ENCODE measurements at places on chromosomes 4 and X. TPM values are rescaled to one million over a fixed set of nuclear protein-coding genes. Genes with fewer than 3 reads are reported as not detected.
A peak's percentile ranks its signal among the peaks of the same experiment; 100 is the strongest.

The TRIM2 gene
- total RNA-seq: 65.0 TPM

The MMAA gene
- 6.5 TPM for total RNA-seq

The ARAP2 gene
- 77.8 TPM for total RNA-seq

The SORCS2 gene
- total RNA-seq: 2.7 TPM

DNA sequence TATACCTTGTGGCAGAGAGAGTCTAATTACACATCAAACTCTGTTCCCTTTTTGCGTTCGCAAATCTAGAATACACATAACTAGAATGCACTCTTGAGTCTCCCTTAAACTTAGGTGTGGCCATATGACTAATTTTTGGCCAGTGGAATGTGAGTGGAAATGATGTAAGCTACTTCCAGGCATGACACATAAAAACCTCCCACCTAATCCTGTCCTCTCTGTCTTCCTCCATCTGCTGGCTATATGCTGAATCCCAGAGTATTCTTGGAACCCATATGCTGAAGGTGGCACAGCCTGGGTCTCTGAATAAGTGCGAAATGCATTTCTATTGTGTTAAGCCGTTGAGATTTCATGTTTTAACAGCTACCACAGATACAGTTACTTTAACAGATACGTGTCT is 269.9 kb upstream of the NRK start:
- no peaks in the 10 kb centered on the region for H3K4me1 ChIP-seq
- no peaks in the 10 kb centered on the region for H3K36me3 ChIP-seq
- H3K27me3 ChIP-seq: peaks cover 35% of the 10 kb centered on the region
- H3K27ac ChIP-seq: no peak overlapping the region

- no peak within 1 kb of the TSS for H3K27ac ChIP-seq
- no peak within 1 kb of the TSS for H3K4me3 ChIP-seq
- no peaks in the 10 kb centered on the region for H3K27me3 ChIP-seq
- no peaks in the 10 kb centered on the region for H3K36me3 ChIP-seq
- DNase-seq: peak; percentile 89
Measured at GRCh38 chrX:102515975-102516941, at the start of gene TMSB15A. Gene TMSB15A, minus strand, starts transcription at chrX:102516739.

The PDGFC gene
- total RNA-seq: 18.8 TPM

GRCh38 chr4:156322592-156322991 is 368.9 kb upstream of the CTSO start:
- no peaks in the 10 kb centered on the region for H3K4me1 ChIP-seq
- no peak overlapping the region for H3K27ac ChIP-seq
- no peaks in the 10 kb centered on the region for H3K36me3 ChIP-seq

GRCh38 chr4:168569066-168569930 is 72.4 kb downstream of the PALLD start:
- peak; percentile 43 for DNase-seq
- H3K36me3 ChIP-seq: no peaks in the 10 kb centered on the region
- peak overlapping the region; percentile 66 for H3K27ac ChIP-seq
- H3K27me3 ChIP-seq: no peaks in the 10 kb centered on the region

- no peaks in the 10 kb centered on the region for H3K4me1 ChIP-seq
- H3K27ac ChIP-seq: no peak overlapping the region
- H3K27me3 ChIP-seq: no peaks in the 10 kb centered on the region
- peak; percentile 10 for DNase-seq
- H3K36me3 ChIP-seq: no peaks in the 10 kb centered on the region
Measured at GRCh38 chr4:112823606-112824005, 186.7 kb downstream of the LARP7 start.

GRCh38 chr4:1836650-1837049 is 19.3 kb downstream of the LETM1 start:
- H3K27ac ChIP-seq: no peak overlapping the region
- no peaks in the 10 kb centered on the region for H3K27me3 ChIP-seq
- no peak for DNase-seq
- H3K4me3 ChIP-seq: no peak overlapping the region
- H3K4me1 ChIP-seq: no peaks in the 10 kb centered on the region

GRCh38 chrX:20265726-20266681 is 705 bp downstream of the RPS6KA3 start:
- H3K4me1 ChIP-seq: no peaks in the 10 kb centered on the region
- H3K36me3 ChIP-seq: no peaks in the 10 kb centered on the region
- peak overlapping the region; percentile 91 for H3K27ac ChIP-seq
- H3K27me3 ChIP-seq: peaks cover 17% of the 10 kb centered on the region

- DNase-seq: peak; percentile 29
- H3K27me3 ChIP-seq: no peaks in the 10 kb centered on the region
- H3K27ac ChIP-seq: peak overlapping the region; percentile 66
- no peaks in the 10 kb centered on the region for H3K36me3 ChIP-seq
- no peaks in the 10 kb centered on the region for H3K4me1 ChIP-seq
Measured at GRCh38 chrX:44871114-44871645, 1.8 kb upstream of the KDM6A start.

GRCh38 chrX:117010243-117010642 is 547.5 kb upstream of the CT83 start:
- H3K27me3 ChIP-seq: no peaks in the 10 kb centered on the region
- no peak overlapping the region for H3K27ac ChIP-seq
- no peaks in the 10 kb centered on the region for H3K36me3 ChIP-seq
- no peaks in the 10 kb centered on the region for H3K4me1 ChIP-seq
- no peak overlapping the region for H3K4me3 ChIP-seq
- DNase-seq: no peak

DNA sequence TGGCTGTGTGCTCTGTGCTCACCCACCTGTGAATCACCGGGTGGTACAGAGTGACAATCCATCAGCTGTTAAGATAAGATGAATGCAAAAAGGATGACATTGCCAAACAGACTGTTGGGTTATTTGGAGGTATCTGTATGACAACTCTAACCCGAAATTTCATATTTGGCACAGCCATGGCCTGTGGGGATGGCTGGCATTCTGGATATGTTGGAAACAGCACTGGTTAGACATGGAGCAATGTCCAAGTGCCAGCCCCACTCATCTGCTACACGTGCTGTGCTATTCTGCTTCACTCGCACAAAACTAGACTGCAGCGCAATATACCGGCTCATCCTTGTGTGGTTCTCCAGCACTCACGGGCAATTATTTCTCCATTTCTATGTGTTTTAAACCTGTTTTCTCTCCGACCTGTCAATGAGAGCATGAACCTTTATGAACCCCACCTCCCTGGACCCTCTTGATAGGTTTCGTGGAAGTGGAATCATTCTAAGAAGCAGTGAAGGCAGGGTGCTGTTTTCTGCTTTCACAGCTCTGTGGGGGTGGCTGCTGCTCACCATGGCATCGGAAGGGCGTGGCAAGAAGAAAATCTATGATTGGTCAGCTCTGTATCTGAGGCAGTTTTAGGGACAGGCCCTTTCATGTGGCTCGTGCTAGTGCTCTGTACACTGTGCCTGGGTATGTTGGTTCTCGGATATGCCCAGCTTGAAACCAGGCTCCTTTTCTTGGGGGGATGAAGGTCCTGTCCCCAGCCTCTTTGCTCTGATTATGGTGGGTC is 94.9 kb downstream of the ENPP6 start:
- no peak for DNase-seq
- H3K4me3 ChIP-seq: no peak overlapping the region
- no peaks in the 10 kb centered on the region for H3K36me3 ChIP-seq
- H3K27me3 ChIP-seq: peaks cover 2% of the 10 kb centered on the region
- H3K27ac ChIP-seq: no peak overlapping the region
- no peaks in the 10 kb centered on the region for H3K4me1 ChIP-seq

DNA sequence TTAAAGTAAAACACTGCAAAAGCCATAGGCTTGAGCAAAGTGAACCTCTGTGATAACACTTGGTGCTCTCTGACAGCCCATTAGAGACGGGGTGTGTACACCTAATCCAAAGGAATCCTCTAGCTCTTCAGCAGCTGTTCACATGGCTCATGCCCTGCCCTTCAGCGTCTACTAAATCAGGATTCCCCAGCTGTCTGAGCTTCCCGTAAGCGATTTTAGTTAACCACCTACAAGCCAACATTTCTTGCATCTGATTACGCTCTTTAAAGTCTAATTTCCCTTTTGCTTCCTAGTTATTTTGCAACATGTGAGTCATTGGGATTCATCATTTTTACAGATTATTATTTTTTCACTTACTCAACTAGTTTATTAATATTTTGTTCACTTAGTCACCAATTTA is 6.5 kb downstream of the DMD start:
- peak overlapping the region; percentile 16 for H3K27ac ChIP-seq
- H3K36me3 ChIP-seq: no peaks in the 10 kb centered on the region
- no peaks in the 10 kb centered on the region for H3K27me3 ChIP-seq
- DNase-seq: no peak

DNA sequence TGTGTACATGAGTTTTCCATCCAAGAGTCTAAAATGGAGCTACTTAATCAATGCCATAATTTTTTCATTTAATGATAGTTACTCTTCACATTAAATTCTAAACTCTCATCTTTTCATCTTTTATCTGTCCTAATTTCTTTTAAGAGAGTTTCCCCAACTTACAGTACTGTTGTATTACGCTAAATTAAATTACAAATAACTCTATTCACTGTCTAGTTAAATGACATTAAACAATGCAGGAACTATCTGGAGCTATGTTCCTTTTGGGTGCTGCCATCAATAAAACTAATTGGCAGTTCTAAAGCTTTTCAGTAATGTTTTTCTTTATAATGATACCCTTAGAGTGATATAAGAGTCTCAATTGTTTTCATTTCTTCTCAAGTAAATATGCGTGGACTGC is 227.6 kb downstream of the ANKRD50 start:
- H3K4me1 ChIP-seq: no peaks in the 10 kb centered on the region
- H3K36me3 ChIP-seq: no peaks in the 10 kb centered on the region
- no peak overlapping the region for H3K27ac ChIP-seq
- no peaks in the 10 kb centered on the region for H3K27me3 ChIP-seq
- no peak for DNase-seq

DNA sequence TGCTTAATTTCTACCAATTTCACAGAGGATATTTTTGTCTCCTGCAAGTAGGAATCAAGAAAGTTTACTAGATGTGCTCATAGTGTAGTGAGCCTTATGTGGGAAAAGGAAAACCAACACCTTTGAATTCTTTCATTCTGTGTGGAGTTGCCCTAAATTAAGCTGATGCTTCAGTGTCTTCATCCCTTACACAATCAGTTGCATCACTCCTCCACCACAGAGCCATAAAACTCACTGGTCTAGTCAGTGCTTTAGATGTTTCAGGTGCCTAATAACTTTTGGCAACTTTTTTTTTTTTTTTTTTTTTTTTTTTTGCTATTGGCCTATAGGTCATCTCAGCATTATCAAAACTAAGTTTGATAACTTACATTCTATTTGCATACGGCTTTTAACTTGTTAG is 41.5 kb downstream of the HHIP start:
- H3K4me3 ChIP-seq: no peak overlapping the region
- no peak overlapping the region for H3K27ac ChIP-seq
- no peak for DNase-seq
- no peaks in the 10 kb centered on the region for H3K36me3 ChIP-seq
- no peaks in the 10 kb centered on the region for H3K27me3 ChIP-seq

The ZAR1 gene
- not detected for total RNA-seq

- H3K36me3 ChIP-seq: no peaks in the 10 kb centered on the region
- H3K4me1 ChIP-seq: no peaks in the 10 kb centered on the region
- no peak overlapping the region for H3K4me3 ChIP-seq
- no peaks in the 10 kb centered on the region for H3K27me3 ChIP-seq
- H3K27ac ChIP-seq: peak overlapping the region; percentile 53
Measured at GRCh38 chrX:11380187-11380844, 87.1 kb downstream of the AMELX start.

DNA sequence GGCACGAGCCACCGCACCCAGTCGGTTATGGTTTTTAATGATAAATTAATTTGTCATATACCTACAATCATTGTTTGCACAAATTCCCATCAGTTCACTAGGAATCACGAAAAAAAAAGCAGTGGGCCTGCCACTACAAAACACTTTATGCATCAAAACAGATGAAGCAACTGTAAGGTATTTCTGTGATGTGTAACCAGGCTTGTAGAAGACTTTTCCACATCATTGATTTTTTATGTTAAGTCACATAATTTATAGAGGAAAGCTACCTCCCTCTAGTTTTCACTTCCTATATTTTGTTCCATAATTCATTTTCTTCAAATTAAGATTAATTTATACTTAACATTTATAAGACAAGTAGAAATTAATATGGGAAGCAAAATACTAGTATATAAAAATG is 6.7 kb upstream of the FAM200B start:
- no peak for DNase-seq
- H3K27me3 ChIP-seq: no peaks in the 10 kb centered on the region
- H3K36me3 ChIP-seq: no peaks in the 10 kb centered on the region
- H3K4me1 ChIP-seq: no peaks in the 10 kb centered on the region

GRCh38 chr4:24730256-24731001 is 64.9 kb upstream of the SOD3 start:
- no peak overlapping the region for H3K27ac ChIP-seq
- H3K4me1 ChIP-seq: no peaks in the 10 kb centered on the region
- peaks cover 2% of the 10 kb centered on the region for H3K27me3 ChIP-seq

DNA sequence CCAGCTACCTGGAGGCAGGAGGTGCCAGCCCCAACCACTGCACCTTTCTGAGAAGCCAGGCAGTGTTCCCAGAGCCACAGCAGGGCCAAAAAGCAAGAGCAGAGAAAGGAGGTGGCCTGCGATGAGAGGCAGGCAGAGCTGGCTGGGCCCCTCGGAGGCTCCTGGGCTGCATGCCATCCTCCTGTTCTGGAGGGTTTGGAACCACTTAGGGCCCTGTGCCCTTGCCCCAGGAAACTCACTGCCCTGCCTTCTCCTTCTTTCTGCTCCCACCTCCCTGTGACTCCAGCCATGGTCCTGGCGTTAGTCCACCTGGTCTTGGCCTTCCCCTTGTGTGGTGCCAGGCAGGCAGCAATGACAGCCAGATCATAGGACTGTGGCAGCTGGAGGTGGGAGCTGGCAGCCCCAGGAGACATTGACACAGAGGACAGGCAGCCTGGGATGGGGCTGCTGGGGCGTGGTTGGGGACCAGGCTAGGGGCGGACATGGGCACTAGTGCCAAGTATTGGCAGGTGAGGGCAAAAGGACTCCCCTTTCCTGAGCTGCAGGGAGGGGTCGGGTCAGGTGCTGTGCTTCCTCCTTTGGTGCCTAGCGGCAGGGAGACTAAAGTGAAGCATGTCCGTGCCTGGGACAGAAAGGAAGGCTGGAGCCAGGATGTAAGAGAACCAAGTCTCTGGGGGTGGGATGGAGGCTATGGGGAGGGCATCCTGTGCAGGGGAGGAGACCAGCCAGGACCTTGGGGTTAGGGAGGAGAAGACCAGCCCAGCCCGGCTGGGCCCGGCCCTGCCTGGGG is 1.4 kb downstream of the APLN start:
- H3K36me3 ChIP-seq: no peaks in the 10 kb centered on the region
- H3K4me3 ChIP-seq: no peak overlapping the region
- H3K27ac ChIP-seq: no peak overlapping the region
- H3K27me3 ChIP-seq: no peaks in the 10 kb centered on the region
- no peaks in the 10 kb centered on the region for H3K4me1 ChIP-seq
- DNase-seq: no peak

The USP38 gene
- total RNA-seq: 34.5 TPM

DNA sequence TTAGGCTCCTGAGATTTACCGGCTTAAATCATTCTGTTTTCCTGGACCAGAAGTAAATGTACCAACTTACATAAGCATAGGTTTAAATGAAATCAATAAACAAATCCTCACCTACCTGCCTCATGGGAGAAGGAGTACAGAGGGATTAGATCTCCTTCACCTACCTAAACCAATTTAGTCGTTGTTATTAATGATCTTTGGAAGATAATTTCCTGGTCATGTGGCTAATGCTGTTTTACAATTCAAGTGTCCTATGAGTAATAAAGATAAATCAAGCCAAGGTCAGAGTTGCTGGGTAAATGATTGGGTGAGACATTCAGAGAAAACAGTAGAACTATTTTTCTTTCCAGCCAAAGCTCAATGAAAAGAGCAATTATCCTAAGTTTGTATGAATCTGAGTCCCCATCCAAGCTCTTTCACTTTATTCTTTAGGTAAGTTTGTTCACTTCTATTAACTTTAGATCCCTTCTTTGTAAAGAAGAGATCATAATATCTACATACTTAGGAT is 423.0 kb upstream of the FAM241A start:
- no peak for DNase-seq
- no peak overlapping the region for H3K27ac ChIP-seq
- H3K4me1 ChIP-seq: no peaks in the 10 kb centered on the region

The UCP1 gene
- total RNA-seq: 0.34 TPM

The RPL9 gene
- total RNA-seq: 963 TPM

The CDKN2AIP gene
- total RNA-seq: 19.6 TPM

All from lung (tissue), 17 donors.